CD8-positive, alpha-beta memory T cell (primary cell): ENCODE measurements at places on chromosomes 6 and 20. TPM values are rescaled to one million over a fixed set of nuclear protein-coding genes. Genes with fewer than 3 reads are reported as not detected.

ACSS2 gene
- polyA plus RNA-seq = 5.3 TPM

RAMACL gene
- polyA plus RNA-seq = 0.15 TPM

PXDC1 gene
- polyA plus RNA-seq = not detected

RAB44 gene
- not detected for polyA plus RNA-seq

ETV7 gene
- polyA plus RNA-seq = 2.4 TPM

ADGRG6 gene
- not detected for polyA plus RNA-seq

ASIP gene
- not detected for polyA plus RNA-seq

SLC26A8 gene
- polyA plus RNA-seq = not detected

ADGRF1 gene
- not detected for polyA plus RNA-seq

CNKSR3 gene
- not detected for polyA plus RNA-seq

SMIM26 gene
- 187 TPM for polyA plus RNA-seq

OPN5 gene
- not detected for polyA plus RNA-seq

IL17A gene
- polyA plus RNA-seq = not detected

SPATA25 gene
- polyA plus RNA-seq = not detected

MCCD1 gene
- not detected for polyA plus RNA-seq

BTNL2 gene
- polyA plus RNA-seq = not detected

HLA-C gene
- 4,018 TPM for polyA plus RNA-seq

ADTRP gene
- polyA plus RNA-seq = not detected

GFOD1 gene
- 3.6 TPM for polyA plus RNA-seq

CEP85L gene
- 32.1 TPM for polyA plus RNA-seq

RXRB gene
- polyA plus RNA-seq = 8.5 TPM

GJA1 gene
- not detected for polyA plus RNA-seq

KCNK15 gene
- polyA plus RNA-seq = not detected

VSX1 gene
- not detected for polyA plus RNA-seq

TRIM15 gene
- not detected for polyA plus RNA-seq

ZKSCAN3 gene
- 3.2 TPM for polyA plus RNA-seq

TMEM63B gene
- 1.9 TPM for polyA plus RNA-seq

GGT7 gene
- 1.7 TPM for polyA plus RNA-seq

MLN gene
- not detected for polyA plus RNA-seq

FAM217A gene
- polyA plus RNA-seq = not detected

CFB gene
- 0.83 TPM for polyA plus RNA-seq

ZSCAN16 gene
- 11.5 TPM for polyA plus RNA-seq

IRF4 gene
- polyA plus RNA-seq = 3.4 TPM

TOP1 gene
- polyA plus RNA-seq = 15.0 TPM
